ENCODE measurements at places on chromosomes 3 and 15.
A peak's percentile ranks its signal among the peaks of the same experiment; 100 is the strongest.

GRCh38 chr3:122246199-122246598 is 62.7 kb downstream of the CASR start:
- DNase-seq, result no peak

- no peak for DNase-seq
These were observed 765.9 kb downstream of the NTRK3 start for GRCh38 chr15:87490666-87491065.

DNA sequence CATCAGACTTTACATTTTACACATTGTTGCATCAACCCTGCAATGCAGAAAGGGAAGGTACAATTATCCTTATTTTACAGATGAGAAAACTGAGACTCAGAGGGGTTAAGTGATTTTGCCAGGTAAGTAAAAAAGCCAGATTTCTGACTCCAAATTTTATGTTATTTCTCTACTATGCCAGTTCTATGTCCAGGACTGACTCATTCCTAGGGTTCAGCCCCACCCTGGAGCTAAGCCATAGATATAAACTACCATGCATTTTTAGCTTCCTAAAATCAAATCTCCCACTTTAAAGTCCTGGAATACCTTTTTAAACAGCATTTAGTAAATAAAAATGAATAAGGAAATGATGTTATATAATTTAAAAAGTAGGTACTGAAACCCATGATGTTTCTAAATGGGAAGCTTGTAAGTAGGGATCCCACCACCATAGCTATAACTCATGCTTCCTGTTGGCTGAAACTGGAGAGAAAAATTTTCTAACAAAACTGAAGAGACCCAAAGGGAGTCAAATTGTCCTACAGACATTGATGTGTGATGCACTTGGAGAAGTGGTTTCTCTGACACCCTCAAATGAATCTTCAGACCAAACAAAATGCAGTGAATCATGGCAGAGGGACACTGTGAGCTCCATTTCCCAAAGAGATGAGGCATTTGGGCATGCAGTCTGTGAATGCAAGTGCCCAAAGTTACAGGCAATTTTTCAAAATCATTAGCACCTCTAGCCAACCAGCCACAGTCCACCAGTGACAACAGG is 301.7 kb upstream of the UMPS start:
- no peak for DNase-seq

- no peak for DNase-seq
These were observed 9.5 kb upstream of the PRKCD start for GRCh38 chr3:53151465-53151864.

DNA sequence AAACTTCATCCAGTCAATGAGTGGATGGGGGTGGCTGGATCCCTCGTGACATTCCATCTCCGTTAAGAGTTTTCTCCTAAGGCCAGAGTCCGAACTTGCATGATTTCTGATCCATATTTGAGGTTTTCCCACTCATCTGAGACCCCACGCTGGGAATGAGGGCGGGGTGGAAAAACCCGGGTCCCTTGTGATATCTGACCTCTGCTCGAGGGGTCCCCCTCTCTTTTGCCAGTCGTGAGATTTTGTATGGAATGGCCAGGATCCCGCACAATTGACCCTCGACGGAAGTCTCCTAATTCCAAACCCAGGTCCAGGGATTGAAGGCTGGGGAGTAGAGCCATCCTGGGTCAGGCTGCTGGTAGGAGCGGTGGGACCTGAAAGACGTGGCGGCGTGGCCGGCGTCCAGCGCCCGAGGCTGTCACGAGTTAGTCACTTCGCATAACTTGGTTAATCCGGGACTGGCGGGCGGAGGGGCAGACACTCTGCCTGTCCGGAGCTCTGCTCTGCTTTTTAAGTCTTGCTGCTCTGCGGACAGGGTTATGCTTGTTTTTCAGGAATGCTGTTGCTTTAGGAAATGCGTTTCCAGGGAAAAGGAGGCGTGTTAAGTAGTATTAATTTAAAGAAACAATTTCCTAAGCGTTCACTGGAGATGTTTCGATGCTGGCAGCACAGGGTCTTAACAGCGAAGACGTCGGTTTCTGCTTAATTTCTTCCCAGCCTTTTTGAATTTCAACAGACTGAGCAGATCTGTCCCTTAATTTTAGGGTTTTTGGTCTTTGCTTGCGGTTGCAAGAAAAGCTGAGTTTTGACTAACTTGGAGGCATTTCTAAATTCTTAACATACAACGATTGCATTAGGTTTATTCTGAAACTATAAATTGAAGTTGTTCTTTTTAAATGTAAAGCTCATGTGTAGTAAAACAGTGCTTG is 69.7 kb upstream of the LRRFIP2 start:
- peak; percentile 33 for DNase-seq

DNA sequence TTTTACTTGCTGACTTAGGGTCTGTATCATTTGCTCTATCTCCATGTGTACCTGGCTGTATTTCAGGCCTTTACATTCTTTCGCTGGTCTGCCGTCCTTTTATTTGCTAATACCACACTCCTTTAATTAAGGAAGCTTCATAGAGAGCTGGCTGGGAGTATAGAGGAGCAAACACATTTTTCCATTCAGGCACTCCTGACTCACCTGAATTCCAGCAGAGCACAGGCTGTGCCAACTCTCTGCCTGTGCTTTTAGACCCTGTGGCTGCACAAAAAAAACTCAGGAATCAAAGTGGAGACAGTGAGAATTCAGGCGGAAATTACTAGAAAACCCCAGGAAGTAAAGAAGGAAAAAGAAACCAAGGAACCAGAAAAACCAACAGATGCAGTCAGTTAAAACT is 29.0 kb upstream of the ATP10A start:
- no peak for DNase-seq

- DNase-seq, result no peak
These were observed 230.7 kb downstream of the ATP8B4 start for GRCh38 chr15:49888323-49888693.

DNA sequence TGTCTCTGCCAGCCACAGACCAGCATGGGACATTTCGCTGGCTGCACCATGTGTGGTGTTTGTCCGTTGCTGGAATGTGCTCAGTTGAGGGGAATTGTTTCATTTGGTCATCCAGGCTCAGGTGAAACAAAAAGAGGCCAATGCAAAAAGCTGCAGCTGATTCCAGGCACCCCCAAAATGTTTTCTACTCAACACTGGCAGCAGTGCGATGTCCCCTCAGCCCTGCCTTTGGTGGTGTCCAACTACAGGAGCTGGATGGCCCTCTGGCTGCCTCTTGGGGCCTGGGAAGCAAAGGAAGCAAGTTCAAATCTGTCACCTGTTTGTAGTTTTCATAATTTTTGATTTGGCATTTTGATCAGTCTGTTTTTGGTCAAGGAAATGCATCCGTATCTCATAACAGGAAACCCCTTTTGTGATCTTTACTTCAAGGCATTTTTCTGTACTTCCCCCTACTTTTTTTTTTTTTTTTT is 141.8 kb downstream of the EEFSEC start:
- DNase-seq, result no peak

DNA sequence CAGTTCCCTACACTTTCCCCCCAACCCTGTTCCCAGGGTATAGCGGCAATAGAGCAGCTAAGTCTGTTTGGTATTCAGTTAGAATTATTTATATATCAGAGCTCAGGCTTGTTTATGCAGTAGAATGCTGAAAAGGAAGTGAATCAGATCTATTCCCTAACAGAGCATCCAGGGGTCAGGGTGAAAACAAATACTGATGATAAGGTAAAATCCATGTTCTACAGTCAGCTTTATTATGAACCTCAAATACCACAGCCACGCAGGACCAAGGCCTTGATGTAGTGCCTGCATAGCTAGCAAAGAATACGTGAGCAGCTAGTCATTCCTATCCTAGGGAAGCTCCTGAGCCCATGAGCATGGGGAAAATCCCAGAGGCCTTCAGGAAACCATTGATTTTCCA is 229.7 kb upstream of the ICE2 start:
- DNase-seq, result no peak
